ENCODE measurements at places on chromosomes 2 and 18.

DNA sequence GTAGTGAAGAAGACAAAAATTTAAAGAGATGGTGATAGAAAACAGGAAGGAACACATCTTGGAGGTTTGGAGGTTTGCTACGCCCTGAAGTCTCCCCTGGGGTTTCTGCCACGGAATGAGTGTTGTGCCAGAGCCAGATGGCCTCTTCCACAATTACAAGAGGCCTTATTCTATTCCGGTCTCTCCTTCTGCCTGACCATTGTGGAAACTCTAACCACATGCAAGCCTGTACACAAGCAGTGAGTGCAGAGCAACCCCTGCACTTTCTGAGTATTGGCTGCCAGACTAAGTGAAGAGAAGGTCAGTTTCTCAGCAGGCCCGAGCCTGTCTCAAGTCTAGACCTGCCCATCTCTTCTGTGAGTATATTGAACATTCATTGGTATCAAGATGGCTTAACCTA, 22.7 kb upstream of the MYO1B start:
- no peak for DNase-seq

GRCh38 chr2:144825331-144826020, 305.6 kb upstream of the ZEB2 start:
- no peak for DNase-seq

DNA sequence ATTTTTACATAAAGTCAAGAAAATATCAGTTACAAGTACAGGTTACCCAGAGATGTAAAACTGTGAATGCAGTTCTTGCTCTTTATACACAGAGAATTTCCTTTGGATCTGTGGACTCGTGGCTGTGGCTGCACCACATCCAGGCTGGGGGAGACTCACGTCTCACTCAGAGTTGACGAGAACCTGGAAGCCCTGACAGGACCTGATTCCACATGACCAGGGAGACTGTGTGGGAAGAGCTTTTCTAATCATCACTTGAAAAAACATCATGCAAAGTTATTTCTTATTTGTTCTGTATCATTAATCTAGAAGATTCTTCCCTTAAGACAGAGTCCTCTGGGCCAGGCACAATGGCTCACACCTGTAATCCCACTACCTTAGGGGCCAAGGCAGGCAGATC, 1159.0 kb downstream of the RPIA start:
- DNase-seq: no peak

DNA sequence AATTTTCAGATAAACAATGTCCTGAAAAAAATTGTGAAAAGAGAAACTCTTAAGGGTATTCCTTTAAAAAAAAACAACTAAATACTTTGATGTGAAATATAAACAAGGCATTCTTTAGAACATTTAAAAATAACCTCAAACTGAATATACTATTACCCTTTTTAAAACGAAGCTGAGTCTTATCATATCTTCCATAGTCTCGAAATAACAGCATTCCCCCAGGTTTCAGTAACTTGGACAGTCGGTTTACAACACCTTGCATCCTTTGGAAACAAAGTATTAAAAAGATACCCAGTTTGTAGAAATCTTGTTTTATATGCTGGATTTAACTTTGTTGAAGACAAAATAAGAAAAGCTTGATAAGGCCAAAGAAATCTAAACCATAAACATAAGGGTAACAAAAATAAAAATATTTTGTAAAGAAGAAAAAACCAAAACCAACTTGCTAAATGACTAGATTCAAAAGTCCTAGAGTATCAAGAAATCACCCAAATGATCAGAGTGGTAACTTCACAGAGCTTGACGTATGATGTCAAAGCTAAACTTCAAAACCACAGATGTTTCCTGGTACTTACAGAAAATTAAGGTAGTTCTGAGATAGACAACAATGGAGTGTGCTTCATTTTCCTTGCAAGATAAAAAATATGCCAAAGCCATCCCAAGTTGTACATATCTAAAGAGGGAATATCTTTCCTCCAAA, 107.8 kb downstream of the METTL8 start:
- no peak for DNase-seq

GRCh38 chr18:10477863-10478260, 23.4 kb downstream of the APCDD1 start:
- no peak for DNase-seq

GRCh38 chr18:68714366-68714711, 569 bp downstream of the TMX3 start:
- no peak for DNase-seq

DNA sequence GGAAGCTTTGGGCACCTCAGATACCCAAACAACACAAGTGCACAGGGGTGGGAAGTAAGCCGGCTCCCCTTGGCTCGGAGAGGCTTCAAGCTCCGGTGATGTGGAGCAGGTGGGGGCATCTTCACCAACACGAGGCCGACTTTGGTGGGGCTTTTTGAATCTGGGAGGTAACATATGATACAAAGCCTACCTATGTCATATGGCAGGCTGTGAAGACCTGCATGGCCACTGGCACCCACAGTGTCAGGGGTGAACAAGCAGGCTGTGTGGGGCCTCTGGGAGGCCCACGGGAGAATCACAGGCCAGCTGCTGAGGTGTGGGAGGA, 109.0 kb downstream of the EIPR1 start:
- no peak for DNase-seq

DNA sequence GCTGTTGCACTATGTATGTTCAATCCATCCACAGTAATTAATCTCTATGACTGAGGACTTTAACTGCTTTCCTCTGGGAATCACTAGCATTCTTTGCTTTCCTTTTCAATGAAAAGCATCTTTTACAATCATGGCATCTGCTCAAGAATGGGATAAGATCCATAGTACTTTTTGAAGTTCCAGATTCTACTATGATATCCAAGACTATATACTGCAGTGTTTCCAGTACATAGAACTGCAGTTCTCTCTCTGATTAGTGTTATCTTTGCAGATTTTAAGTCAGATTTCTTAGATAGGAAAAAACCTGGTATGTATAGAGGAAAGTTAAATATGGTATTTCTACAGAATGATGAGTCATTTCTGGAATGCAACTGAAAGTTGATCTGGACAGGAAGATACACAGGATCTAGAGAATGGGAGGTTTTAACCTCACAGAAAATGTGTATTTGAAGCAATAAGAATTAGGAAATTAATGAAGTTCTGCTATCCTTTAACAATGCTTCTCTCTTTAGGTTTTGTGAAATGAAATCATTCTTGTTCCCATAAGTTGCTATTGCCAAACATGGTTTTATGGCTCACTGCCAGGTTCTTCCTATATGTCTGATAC, 670.7 kb downstream of the ERBB4 start:
- DNase-seq: peak; percentile 8

GRCh38 chr18:66615176-66615575, 11.3 kb upstream of the CDH19 start:
- no peak for DNase-seq

GRCh38 chr18:70127359-70127758, 78.1 kb downstream of the RTTN start:
- DNase-seq: no peak

DNA sequence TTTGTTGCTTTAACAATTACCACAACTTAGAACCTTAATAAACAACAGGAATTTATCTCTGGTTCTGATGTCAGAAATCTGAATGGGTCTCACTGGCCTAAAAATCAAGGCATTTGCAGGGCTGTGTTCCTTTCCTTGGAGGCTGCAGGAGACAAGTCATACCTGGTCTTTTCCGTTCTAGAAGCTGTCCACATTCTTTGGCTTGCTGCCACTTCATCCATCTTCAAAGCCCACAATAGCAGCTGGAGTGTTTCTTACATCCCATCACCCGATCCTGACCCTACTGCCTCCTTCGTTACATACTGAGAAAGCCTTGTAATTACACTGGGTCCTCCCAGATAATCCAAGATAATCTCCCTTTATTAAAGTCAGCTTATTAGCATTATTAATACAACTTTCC, 18.1 kb downstream of the NETO1 start:
- DNase-seq: no peak

GRCh38 chr2:8652774-8653426, 29.0 kb upstream of the ID2 start:
- no peak for DNase-seq

DNA sequence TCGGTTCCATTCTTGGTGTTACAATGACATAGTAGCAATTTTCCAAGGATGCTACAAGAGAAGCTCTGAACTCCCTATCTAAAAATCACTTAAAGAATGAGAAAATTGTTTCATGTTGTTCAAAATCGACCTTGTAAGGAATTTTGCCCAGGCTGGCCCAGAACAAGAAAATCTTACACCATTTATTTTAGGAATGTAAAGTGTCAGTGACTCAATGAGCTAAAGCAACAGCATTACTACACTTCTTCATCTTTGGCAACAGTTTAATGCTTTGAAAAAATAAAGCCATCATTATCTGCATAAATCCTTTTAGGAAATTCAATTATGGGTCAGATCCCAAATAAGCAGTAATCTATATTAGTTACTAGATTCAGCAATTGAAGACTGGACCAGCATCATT, 38.6 kb downstream of the SLC25A12 start:
- DNase-seq: no peak

GRCh38 chr2:64989126-64989981, at the start of gene SLC1A4:
Gene SLC1A4, plus strand, starts transcription at chr2:64989399. Its CDS starts 245 bp downstream, at chr2:64989644.
- peak; percentile 69 for DNase-seq

DNA sequence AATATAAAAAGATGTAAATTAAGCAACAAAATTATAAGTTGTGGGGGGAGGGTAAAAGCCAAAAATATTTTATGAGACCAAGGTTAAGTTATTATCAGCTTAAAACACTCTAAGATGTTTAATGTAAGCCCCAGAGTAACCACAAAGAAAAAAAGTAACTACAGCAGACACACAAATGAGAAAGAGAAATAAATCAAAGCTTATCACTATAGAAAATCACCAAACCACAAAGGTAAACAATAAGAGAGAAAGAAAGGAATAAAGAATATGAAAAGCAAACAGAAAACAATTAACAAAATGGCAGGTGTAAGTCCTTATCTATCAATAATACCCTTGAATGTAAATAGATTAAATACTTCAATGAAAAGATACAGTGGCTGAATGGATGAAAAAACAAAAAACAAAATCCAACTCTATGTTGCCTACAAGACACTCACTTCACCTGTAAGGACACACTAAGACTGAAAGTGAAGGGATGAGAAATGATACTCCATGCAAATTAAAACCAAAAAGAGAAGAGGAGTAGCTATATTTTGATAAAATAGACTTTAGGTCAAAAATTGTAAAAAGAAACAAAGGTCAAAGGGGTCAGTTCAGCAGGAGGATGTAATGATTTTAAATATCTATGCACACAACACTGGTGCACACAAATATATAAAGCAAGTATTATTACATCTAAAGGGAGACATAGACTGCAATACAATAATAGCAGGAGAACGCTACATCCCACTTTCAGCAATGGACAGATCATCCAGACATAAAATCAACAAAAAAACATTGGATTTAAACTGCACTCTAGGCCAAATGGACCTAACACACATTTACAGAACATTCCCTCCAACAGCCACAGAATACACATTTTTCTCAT, 80.7 kb downstream of the PTPN2 start:
- no peak for DNase-seq

GRCh38 chr2:196515051-196515450, 124.5 kb upstream of the CCDC150 start:
- DNase-seq: no peak

- DNase-seq: no peak
Measured at GRCh38 chr2:919672-920071, 31.0 kb upstream of the SNTG2 start.

- no peak for DNase-seq
Measured at GRCh38 chr2:26477126-26477910, 606 bp downstream of the OTOF start.

DNA sequence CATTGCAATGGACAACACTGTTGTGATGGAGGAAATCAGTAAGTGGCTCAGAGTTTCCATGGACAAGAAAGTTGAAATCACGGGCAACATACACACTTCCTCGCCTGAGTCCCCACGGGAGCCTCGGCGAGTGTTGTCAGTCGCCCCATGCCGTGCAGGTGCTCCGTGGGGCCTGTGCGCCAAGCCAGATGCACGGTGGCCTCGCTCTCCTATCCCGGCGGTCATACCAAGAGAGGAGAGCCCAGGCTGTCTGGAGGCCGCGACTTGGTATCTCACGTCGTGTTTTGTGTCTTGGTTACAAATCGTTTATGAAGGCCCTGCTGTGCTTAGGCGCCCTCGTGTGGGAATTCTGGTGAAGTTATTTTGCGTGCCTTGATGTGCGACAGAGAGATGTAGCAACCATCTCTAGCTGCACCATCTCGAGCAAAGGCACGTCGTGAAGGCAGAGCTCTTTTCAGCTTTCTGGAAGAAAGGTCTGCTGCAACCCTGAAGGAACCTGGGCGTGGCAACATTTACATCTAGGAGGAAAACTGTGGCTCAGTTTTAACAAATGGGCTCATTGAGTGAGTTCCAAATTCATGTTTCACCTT, 21.8 kb downstream of the ATG4B start:
- peak; percentile 56 for DNase-seq

GRCh38 chr2:159921752-159922404, 123.9 kb upstream of the CD302 start:
- no peak for DNase-seq

- DNase-seq: no peak
Measured at GRCh38 chr2:35714883-35715282, 640.7 kb upstream of the CRIM1 start.

GRCh38 chr2:46977899-46978298, 62.3 kb upstream of the MCFD2 start:
- no peak for DNase-seq

DNA sequence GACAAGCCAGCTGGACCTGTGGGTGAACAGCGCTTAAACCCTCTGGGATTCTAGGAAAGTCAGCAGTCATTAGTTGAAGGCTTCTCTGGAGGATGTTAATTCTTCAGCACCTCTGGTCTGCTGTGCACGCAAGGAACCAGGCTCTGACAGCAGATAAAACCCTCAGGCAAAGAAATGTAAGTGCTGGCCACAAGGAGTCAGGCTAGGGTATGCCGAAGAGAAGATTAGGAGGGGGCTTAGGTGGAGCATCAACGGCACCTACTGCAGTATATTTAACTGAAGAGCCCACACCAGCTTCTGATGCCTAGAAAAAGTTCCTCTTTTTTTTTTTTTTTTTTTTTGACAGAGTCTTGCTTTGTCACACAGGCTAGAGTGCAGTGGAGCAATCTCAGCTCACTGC, 304.2 kb upstream of the MC4R start:
- DNase-seq: no peak

DNA sequence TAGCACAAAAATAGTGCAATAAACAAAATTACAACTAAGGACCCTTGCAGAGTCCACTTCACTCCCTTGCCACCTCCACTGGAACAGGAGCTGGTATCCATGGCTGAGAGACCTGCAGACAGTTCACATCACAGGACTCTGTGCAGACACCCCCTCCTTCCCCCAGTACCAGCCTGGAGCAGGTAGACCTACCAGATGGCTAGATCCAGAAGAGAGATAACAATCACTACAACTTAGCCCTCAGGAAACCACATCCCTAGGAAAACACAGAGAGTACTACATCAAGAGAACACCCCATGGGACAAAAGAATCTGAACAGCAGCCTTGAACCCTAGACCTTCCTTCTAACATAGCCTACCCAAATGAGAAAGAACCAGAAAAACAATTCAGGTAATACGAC, 49.8 kb downstream of the FBXO15 start:
- no peak for DNase-seq
